LNCaP clone FGC (cell line): ENCODE measurements at places on chromosomes 2 and 18.

GRCh38 chr2:136057802-136058140, 60.2 kb downstream of the CXCR4 start:
- no peak for DNase-seq

GRCh38 chr2:211423018-211423417, 866.6 kb downstream of the CPS1 start:
- no peak for DNase-seq

GRCh38 chr2:83002706-83003105, 1456.4 kb downstream of the SUCLG1 start:
- no peak for DNase-seq

DNA sequence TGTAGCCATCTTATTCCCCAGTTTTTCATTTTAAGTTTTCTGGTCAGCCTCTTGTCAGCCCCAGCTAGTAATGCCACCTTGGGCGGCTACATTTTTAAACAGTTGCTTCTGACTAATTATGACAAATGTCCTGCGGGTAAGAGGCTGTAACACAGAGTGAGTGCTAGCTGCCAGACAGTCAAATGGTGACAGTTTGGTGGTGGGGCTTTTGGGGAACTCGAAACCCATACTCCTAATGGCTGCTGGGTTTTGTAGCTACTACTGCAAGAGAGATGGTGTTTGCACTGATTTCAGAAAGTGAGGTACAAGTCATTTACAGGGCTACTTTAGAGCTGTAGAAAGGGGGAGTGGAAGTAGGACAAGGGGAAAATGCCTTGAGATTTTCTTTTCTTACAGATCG, 48.2 kb downstream of the ZCCHC2 start:
- DNase-seq = no peak

DNA sequence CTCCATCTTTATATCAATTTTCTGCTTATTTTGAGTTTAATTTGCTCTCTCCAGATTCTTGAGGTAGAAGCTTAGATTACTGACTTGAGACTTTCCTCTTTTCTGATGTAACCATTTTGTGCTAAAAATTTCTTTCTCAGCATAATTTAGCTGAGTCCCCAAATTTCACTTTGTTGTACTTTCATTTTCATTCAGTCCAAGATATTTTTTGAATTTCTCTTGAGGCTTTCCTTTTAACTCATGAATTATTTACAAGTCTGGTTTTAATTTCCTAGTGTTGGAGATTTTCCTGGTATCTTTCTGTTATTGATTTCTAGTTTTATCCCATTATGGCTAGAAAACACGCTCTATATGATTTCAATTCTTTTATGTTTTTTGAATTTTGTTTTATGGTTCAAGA, 144.7 kb upstream of the PGAP1 start:
- DNase-seq = no peak

DNA sequence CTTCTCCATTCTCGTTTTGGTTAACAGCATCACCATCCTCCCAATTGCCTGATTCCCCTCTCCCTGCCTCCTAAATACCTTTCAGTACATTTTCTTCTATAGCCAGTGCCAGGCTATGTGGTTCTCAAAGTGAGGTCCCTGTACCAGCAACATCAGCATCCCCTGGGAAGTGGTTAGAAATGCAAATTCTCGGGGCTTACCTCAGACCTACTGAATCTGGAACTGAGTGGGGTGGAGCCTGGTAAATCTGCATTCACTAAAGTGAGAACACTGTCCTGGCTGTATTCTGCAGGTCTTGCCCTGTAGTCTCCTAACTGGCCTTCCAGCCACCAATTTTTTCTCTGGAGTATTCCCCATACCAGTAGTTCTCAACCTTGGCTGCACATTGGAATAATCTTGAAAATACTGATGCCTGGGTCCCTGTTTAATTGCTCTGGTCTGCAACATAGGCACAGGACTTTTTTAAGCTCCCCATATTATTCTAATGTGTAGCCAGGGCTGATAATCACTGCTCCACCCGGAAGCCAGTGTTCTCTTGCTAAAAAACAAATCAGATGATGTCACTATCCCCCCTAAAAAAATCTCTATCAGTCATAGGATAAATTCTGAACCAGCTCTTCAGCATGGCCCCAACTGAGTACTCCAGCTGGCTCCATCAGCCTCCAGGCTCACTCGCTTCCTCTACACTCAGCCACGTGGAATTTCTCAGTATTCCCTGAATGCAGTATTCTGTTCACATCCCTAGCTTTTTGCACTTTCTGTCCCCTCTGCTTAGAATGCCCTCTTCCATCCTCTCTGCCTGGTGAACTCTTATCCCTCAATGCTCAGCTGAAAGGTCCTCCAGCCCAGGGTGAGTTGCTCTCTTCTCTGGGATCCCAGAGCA, 98.4 kb downstream of the CDK15 start:
- DNase-seq = no peak

- no peak for DNase-seq
These were observed 331.6 kb downstream of the CCDC85A start for GRCh38 chr2:56515399-56515798.

- DNase-seq = no peak
These were observed 10.4 kb upstream of the KCNE4 start for GRCh38 chr2:223041527-223042109.

GRCh38 chr2:36088716-36089328, 266.8 kb upstream of the CRIM1 start:
- DNase-seq = no peak

- DNase-seq = no peak
These were observed 17.0 kb downstream of the RTN4 start for GRCh38 chr2:55033076-55033742.

DNA sequence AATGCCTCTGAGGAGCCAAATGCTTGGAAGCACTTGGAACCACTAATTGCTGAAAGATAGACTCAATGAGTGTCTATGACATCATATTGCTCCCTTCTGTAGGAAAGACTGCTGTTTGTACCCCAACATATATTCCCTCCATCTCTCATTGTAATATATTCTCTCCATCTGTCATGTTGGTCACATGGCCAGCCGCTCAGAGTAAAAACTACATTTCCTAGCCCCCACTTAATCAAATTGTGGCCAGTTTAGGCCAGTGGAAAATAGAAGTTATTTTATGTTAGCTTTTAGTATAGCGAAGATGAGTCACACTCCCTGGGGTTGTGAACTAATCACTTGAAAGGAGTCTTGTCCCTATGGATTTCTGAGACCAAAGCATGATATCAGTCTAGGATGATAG, 160.2 kb downstream of the HNMT start:
- DNase-seq = no peak

DNA sequence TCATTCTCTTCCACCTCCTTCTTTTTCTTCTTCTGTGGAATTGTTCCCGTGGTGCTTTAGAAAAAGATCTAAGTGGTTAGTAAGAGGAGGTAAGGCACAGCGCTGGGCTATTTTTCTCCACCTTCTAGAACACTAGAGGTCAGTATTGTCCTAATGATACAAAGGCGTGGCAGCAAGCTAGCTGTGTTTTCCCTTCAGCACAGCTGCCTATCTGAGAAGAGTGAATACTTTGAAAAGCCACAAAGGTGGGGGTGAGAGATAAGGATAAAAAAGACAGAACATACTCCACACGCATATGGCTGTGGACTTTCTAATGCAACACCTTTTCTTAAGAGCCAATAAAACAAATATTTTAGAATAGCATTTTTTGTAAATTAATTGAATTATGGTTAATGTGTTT, 2.1 kb downstream of the CNTNAP5 start:
- peak; percentile 31 for DNase-seq

GRCh38 chr2:188631037-188631809, 339.5 kb downstream of the GULP1 start:
- DNase-seq = no peak

- no peak for DNase-seq
These were observed 57.5 kb upstream of the TGIF1 start for GRCh38 chr18:3392467-3392855.

GRCh38 chr2:77086478-77086877, 435.7 kb downstream of the LRRTM4 start:
- DNase-seq = no peak

DNA sequence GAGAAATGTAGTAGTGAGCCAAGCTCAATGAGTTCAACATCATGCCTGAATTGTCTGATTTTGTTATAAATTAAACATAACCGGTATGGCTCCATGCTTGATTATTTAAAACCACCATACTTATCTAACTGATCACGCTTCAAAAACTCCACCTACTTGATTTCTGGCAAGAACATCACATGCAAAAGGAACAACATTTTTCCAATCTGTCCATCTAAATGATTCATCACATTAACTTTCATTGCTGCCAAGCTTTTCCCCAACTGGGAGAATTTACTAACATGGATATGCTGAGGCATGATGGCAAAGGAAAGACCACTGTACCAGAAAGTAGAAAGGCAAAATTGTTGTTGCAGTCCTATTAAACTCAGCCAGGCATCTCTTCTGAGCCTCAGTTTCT, 286.8 kb downstream of the TRIB2 start:
- DNase-seq = no peak

GRCh38 chr2:38794235-38794946, 16.4 kb downstream of the GEMIN6 start:
- DNase-seq = no peak

GRCh38 chr18:52422985-52423601, 83.1 kb downstream of the DCC start:
- DNase-seq = no peak

DNA sequence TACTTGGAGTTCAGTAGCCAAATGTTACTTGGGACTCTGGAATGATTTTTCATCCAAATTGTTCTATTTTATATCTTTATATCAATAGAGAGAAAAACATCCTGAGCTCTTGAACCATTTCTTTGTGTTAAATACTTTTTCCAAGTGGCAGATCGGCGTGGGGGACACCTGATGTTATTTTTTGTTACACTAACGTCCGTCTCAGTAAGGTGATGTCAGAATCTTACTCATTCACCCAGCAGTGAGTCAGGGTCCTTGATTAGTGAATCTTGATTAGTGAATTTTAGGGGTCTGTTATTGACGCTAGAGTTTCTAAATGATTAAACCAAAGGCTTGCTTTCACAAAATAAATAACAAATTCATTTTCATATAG, 1.7 kb downstream of the MIB1 start:
- no peak for DNase-seq

DNA sequence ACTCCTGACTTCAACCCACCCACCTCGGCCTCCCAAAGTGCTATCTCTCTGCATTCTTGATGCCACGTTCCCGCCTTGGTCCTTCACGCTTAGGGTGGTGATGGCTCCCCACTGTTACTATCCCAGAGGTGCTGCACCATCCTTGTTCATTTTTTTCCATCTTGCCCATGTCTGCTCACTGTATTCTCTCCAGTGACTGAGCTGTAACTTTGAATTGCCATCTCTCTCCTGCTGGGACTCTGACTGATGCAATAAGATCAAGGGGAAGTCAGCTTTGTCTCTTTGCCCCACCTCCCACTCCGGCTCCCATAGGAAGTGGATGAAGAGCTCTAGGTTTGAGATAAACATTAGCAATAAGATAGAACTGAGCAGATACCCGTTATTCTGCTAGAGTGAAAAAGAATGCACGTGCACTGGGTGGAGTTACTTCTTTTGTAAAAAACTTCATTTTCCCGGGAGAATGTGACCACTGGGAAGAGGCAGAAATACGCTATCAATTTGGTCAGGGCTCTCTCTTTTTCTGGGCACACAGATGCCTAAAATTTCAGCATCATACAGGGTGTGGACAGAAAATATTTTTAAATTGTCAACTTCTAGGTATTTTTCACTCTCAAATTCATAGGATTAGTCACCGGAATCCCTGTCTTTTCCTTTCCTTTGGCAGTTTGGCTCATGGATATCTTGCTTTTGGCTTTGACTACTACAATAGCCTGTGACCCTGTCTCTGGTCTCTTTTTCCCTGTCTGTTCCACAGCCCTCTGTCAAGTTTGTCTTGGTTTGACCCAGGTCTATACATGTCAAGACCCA, 105.4 kb downstream of the POLR1A start:
- DNase-seq = no peak

- no peak for DNase-seq
These were observed 132.6 kb upstream of the ZNF236 start for GRCh38 chr18:76689646-76690264.

- DNase-seq = no peak
These were observed 7.6 kb upstream of the BMP10 start for GRCh38 chr2:68878753-68879152.
